Hematopoietic multipotent progenitor cell treated with erythropoietin and hydrocortisone succinate and interleukin-3 and kit ligand, for 4 days (in vitro differentiated cells): ENCODE measurements at places on chromosomes 12 and 14.

DNA sequence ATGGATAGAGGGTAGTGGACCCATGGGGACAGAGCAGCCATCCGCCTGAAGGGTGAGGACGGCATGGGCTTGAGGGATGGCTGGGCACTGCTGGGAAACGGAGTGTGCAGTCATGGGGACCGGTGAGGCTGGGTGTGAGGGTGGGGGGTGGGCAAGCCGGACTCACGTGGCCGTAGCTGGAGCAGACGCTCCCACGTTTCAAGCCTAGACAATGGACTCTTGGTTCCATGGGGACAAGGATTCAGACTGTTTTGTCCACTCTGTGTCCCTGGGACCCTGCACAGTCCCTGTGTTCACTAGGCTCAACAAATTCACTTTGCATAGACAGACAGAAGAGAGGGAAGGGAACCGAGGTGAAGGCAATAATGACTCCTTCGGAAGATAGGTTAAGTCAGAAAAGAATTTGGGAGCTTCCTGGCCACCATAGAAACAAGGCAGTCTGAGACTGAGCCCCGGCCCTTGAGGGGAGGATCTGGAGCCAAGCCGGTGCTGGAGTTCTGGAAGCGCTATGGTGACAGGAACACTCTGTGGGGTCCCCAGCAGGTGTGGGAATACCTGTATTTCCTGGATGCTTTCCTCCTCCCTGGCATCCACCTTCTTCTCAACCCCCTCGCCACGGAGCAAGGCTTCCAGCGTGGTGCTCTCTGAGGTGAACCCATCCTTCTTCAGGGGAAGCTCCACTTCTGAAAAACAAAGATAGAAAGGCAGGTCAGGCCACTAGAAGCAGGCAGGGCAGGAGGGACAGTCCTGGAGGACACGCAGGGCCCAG, 162.5 kb downstream of the DPF3 start:
- DNase-seq: no peak

GRCh38 chr14:87994974-87995373, 2.0 kb upstream of the GALC start:
- DNase-seq: peak; percentile 71

DNA sequence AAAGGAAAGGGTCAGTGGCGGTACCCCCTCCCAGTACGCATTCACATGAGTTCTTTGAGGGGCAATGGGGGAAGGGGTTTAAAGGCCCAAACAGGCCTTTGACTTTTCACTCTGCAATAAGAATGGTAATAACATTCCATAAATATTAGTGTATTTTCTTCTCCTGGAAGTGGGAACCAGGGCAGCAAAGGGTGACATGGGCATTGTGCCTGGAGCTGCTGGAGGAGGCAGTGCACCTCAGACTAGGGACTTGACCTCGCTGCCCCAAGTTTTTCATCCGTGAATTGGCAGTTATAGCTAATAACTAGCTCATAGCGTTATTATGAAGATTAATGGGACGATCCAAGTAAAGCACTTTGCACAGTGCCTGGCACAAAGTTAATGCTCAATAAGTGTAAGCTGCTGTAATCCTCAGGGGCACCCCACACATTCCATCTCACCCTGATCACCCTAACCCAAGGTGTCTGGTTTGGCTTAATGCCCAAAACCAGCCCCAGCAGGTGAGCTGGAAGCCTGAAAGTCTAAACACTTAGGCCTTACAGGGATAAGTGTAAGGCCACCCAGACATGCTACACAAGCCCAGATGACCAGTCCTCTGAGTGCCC, 2.8 kb upstream of the KCNH3 start:
- no peak for DNase-seq

GRCh38 chr12:48122065-48122834, 3.1 kb downstream of the PFKM start:
- DNase-seq: peak; percentile 66

DNA sequence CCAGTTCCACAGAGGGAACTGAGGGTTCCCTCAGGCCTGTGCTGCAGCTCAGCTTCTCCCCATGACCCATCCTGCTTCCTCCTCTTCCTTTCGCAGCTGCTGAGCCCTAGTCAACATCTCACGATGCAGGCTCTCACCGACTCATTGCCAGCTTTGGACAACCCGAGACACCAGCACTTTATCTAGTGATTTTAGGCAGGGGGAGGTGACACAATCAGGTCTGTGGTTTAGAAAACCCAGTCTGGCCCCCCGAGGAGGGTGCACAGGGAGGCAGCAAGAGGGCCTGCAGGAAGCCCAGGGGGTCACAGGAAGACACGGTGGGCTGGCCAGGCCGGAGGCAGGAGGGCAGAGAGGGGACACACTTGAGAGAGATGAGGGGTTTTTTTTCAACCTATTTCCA, 35.4 kb downstream of the DIO3 start:
- no peak for DNase-seq

DNA sequence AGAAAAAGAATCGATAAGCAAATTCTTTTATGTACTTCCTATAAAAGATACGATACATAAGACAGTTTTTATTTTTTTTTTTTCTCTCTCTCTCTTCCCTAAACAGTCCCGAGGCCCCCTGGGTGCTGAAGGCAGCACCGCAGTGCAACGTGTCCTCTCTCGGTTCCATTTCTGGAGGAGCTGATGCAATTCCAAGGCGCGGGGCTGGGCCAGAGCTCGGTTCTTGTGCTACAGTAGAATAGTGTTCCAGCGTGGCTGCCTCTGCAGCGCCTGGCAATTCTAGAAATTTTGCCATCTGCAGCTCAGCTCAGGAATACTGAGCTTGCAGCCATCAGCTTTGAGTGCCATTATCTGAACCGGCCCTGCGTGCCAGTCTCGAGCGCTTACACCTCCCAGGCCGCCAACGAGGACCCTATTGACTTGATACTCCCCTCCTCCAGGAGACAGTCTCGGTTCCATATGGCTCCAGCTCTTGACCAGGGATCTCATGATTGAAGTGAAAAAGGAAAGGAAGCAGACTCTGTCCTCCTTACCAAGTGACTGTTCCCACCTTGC, 630 bp downstream of the ALDH1L2 start:
- DNase-seq: peak; percentile 51

- peak; percentile 62 for DNase-seq
These were observed 54.4 kb downstream of the PELI2 start for GRCh38 chr14:56172571-56172971.

- DNase-seq: no peak
These were observed 9.6 kb upstream of the AKAP6 start for GRCh38 chr14:32319368-32320049.

- no peak for DNase-seq
These were observed 2.5 kb downstream of the RASSF3 start for GRCh38 chr12:64612843-64613242.

DNA sequence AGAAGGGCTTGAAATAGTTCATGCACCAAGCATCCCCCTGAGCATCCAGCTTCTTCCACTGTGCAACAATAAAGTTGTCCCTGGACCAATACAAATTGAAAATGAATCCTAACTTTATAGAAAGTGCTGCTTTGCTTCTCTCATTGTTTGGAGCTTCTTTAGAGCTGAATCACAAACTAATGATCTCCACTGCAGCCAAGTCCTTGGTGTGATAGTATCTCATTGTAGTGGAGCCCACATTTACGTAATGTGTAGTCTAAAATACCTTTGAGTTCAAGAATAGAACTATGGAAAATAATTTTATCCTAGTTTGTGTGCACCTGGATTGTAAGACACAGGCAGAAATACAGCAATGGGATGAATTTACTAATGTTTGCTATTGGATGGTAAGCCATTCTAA, 319.9 kb downstream of the EGLN3 start:
- DNase-seq: no peak

DNA sequence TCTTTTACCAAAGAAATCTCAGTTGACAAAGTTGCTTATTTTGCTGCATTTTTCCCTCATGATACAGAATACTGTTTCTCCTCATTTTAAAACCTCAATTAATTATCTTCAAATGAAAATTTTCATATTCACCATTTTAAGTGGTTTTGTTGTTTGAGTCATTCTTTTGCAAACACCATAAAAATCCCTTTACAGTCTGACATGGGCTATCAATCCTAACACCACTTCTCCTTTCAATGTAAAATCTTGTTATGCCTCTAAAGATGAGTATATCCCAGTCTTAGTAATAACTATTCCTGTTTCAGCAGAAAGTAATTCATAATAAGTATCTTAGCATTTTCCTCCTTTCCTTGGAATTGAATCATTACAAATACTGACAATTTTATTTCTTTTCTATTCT, 192.2 kb downstream of the SYT1 start:
- no peak for DNase-seq

DNA sequence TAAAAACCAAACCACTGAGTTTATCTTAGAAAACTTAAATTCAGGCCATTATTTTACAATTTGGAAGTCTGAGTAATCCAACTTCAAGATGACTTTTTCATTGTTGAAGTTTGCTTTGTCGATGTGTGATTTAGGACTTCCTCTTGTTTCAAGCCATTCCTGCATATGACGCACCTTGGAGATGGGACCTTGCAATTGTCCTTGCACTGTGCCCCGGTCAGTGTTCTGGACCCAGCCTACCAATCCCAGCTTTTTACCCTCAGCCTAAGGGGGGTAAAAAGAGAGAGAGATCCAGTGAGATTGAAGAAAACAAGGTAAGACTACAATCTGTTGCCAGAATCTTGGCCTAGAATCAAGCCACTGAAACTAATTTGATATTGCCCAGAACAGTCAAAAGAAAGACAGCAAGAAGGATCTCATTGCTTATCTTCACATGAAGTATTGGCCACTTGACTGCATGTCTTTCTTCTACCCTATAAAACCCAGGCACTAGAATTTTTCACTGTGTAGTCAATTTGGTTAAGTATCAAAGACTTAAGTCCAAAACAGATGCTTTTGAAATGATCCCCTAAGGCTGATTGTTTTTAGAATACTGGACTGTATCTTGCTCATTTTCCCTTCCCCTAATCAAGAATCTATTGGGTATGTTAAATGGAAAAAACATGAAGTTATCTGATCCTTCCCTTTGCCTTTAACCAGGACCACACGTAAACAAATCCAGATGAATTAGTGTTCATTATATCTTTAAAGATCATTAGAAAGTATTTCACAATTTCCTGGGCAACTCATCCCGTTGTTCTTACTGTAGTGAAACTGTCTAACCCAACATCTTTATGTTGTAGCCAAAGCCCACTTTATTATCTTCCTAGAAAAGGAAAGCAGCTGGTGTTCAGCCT, 2.4 kb upstream of the MLH3 start:
- DNase-seq: no peak

DNA sequence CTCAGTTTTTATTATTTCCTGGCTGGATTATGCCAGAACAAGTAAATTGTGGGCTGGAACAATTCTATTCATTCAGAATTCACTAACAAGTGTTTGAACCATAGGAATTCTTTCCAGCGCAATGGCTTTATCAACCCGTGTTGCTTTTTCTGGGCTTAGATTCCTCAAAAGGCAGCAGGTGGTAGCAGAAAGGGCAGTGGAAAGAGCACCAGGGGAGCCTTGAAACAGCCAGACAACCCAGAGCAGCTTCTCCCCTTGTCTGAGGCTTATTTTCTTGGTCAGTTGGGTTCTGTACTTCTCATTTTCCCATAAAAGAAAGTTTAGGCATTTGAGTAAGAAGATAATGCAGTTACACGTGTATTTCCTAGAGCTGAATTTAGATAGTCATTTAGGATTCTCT, 130.7 kb downstream of the OTOGL start:
- DNase-seq: peak; percentile 28

DNA sequence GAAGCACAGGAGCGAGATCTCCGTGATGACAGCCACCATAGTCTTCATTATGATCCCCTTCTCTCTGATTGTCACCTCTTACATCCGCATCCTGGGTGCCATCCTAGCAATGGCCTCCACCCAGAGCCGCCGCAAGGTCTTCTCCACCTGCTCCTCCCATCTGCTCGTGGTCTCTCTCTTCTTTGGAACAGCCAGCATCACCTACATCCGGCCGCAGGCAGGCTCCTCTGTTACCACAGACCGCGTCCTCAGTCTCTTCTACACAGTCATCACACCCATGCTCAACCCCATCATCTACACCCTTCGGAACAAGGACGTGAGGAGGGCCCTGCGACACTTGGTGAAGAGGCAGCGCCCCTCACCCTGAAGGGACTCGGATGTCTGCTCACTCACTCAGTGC, 775 bp downstream of the OR10P1 start:
- no peak for DNase-seq

GRCh38 chr12:5525783-5526367, 94.0 kb downstream of the NTF3 start:
- DNase-seq: no peak

DNA sequence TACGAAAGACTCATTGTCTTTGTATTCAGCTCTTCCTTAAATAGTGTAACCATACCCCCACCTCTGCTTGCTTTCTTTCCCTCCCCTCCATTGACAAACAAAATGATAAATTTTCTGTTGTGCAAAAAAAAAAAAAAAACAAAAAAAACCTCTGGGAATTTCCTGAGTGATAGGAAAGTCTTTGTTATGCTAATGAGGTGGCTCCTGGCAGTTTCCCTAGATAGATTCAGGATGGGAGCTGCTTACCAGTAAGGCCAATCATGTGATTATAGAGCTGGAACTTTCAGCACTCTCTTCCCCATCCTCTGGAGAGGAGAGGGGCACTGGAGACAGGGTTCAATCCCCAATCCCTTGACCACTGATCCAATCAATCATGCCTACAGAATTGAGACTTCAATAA, 120.5 kb downstream of the NUAK1 start:
- no peak for DNase-seq

GRCh38 chr12:51832354-51833107, 16.0 kb downstream of the FIGNL2 start:
- peak; percentile 71 for DNase-seq

GRCh38 chr14:34340025-34340625, 121.9 kb downstream of the SPTSSA start:
- DNase-seq: peak; percentile 60

GRCh38 chr14:63938198-63939005, 85.6 kb downstream of the SYNE2 start:
- DNase-seq: no peak

GRCh38 chr14:94313991-94314655, 9.0 kb downstream of the SERPINA6 start:
- no peak for DNase-seq

DNA sequence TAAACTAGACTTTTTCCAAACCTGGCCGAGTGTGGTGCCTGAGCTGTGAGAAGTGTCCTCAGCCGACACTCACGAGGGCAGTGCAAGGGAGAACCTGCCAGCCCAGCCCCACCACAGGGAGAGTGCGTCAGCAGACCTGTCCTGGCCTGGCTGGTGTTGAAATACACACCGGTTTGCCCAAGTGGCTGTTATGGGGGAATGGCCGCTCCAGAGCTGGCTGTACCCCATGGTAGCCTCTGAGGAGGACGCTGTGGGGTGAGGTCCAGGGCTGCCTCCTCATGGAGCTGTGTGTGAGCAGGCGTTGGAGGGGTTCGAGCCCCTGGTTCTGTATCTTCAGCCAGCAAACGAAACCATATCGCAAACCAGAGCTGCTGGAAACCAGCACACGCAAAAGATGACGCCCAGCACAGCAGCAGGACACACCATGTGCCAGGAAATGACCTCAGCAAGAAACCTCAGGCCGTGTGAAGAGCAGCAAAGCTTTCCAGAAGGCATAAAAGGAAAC, 9.4 kb downstream of the ANKRD9 start:
- peak; percentile 77 for DNase-seq
